ENCODE measurements at places on chromosomes 5 and 9. TPM values are rescaled to one million over a fixed set of nuclear protein-coding genes. Genes with fewer than 3 reads are reported as not detected.

The DIPK1B gene
- not detected for polyA plus RNA-seq

The FOXE1 gene
- not detected for polyA plus RNA-seq

The FBXW2 gene
- polyA plus RNA-seq: 37.1 TPM

The PHF24 gene
- polyA plus RNA-seq: not detected

The EPB41L4A gene
- polyA plus RNA-seq: 0.23 TPM

The ST8SIA4 gene
- 34.2 TPM for polyA plus RNA-seq

The PCDHB2 gene
- polyA plus RNA-seq: not detected

The IFNA2 gene
- polyA plus RNA-seq: not detected

The EXD3 gene
- 5.7 TPM for polyA plus RNA-seq

The MSX2 gene
- not detected for polyA plus RNA-seq

The PCSK1 gene
- polyA plus RNA-seq: not detected

The LEAP2 gene
- polyA plus RNA-seq: 1.5 TPM

The TLR4 gene
- polyA plus RNA-seq: not detected

The SUSD3 gene
- polyA plus RNA-seq: 229 TPM

The TGFBR1 gene
- polyA plus RNA-seq: 18.4 TPM
